ENCODE measurements at places on chromosomes 1 and 21.

DNA sequence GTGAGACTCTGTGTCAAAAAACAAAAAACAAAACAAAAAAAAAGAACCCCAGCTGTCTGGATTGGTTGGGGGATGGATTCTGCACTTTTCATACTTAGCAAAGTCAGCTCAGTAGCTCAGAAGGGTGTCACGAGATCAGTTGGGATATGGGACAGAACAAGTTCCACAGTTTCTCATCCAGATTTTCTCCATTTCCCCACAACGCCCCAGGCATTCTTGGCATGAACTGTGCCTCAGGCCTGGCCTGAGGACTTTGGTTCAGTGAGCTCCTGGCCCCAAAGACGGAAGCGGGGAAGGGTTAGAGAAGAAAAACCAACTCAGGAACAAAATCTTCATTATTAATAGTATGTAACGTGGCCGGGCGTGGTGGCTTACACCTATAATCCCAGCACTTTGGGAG, 1.9 kb downstream of the AKR7A2 start:
- no peak overlapping the region for H3K27ac ChIP-seq
- H3K4me1 ChIP-seq, result peaks cover 18% of the 10 kb centered on the region
- no peaks in the 10 kb centered on the region for H3K27me3 ChIP-seq
- no peak for DNase-seq
- H3K36me3 ChIP-seq, result peaks cover 30% of the 10 kb centered on the region

GRCh38 chr1:31479811-31480210, 66.8 kb downstream of the SERINC2 start:
- no peaks in the 10 kb centered on the region for H3K4me1 ChIP-seq
- no peaks in the 10 kb centered on the region for H3K36me3 ChIP-seq
- peaks cover 33% of the 10 kb centered on the region for H3K27me3 ChIP-seq
- no peak for DNase-seq
- H3K27ac ChIP-seq, result no peak overlapping the region

- peak overlapping the region; percentile 84 for H3K4me3 ChIP-seq
- DNase-seq, result no peak
- H3K27ac ChIP-seq, result peak overlapping the region; percentile 95
- peaks cover 15% of the 10 kb centered on the region for H3K4me1 ChIP-seq
Measured at GRCh38 chr1:36088265-36088576, 471 bp upstream of the ADPRS start.

DNA sequence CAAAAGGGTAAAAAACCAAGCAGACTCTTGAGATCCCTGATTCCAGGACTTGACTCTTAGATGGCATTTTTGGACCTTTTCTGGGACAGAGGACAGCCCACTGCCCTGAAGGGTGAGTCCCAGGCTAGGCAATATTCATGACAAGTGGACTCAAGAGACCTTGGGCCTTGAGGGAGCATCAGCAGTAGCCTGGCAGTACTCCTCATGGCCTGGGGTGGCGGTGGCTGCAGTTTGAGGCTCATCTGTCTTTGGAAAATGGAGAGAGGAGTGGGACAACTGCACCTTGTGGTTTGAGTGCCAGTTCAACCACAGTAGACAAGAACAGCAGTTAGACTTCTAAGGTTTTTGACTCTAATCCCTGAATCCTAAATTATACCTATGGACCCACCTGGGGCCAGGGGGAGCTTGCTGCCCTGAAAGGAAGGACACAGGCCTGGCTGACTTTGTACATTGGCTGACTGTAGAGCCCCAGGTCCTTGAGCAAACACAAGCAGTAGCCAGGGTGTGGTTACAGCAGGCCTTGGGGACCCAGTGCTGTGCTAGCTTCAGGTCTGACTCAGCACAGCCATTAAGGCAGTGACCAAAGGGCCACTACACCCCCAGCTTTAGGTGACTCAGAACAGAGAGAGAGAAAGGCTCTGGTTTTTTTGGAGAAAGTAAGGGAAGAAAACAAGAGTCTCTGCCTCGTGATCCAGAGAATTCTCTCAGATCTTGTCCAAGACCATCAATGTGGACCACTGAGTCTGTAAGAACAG, 1023.2 kb downstream of the KCNT2 start:
- H3K4me3 ChIP-seq, result no peak overlapping the region
- no peak overlapping the region for H3K27ac ChIP-seq
- H3K27me3 ChIP-seq, result no peaks in the 10 kb centered on the region
- H3K36me3 ChIP-seq, result no peaks in the 10 kb centered on the region

GRCh38 chr1:42165511-42166210, 1.1 kb upstream of the GUCA2A start:
- H3K27ac ChIP-seq, result no peak overlapping the region
- no peak for DNase-seq
- H3K36me3 ChIP-seq, result no peaks in the 10 kb centered on the region
- no peaks in the 10 kb centered on the region for H3K4me1 ChIP-seq

GRCh38 chr1:113835686-113836290, 23.5 kb upstream of the RSBN1 start:
- peaks cover 66% of the 10 kb centered on the region for H3K36me3 ChIP-seq
- peak; percentile 29 for DNase-seq
- no peaks in the 10 kb centered on the region for H3K27me3 ChIP-seq
- H3K27ac ChIP-seq, result no peak overlapping the region
- peaks cover 2% of the 10 kb centered on the region for H3K4me1 ChIP-seq
- no peak overlapping the region for H3K4me3 ChIP-seq

GRCh38 chr1:32255072-32256071, 4.3 kb downstream of the LCK start:
- no peak for DNase-seq
- H3K36me3 ChIP-seq, result peaks cover 75% of the 10 kb centered on the region
- H3K4me1 ChIP-seq, result peaks cover 61% of the 10 kb centered on the region
- H3K27ac ChIP-seq, result peak overlapping the region; percentile 97
- peak overlapping the region; percentile 88 for H3K4me3 ChIP-seq

DNA sequence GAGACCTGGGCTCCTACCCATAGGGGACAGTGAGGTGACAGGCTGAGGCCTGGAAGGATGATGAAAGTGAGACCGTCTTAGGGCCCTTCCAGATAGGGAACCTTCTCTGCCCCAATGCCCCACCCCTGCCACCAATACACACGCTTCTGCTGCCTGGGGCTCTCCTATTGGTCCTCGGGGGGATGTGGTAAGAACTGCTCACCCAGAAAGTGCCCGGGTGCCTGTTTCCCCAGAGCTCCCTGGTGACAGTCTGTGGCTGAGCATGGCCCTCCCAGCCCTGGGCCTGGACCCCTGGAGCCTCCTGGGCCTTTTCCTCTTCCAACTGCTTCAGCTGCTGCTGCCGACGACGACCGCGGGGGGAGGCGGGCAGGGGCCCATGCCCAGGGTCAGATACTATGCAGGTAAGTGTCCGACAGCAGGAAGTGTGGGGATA, 948 bp downstream of the SEMA4A start:
- peaks cover 13% of the 10 kb centered on the region for H3K27me3 ChIP-seq
- DNase-seq, result no peak
- H3K27ac ChIP-seq, result peak overlapping the region; percentile 93
- peaks cover 26% of the 10 kb centered on the region for H3K36me3 ChIP-seq
- H3K4me3 ChIP-seq, result peak overlapping the region; percentile 95
- peaks cover 41% of the 10 kb centered on the region for H3K4me1 ChIP-seq

- peak overlapping the region; percentile 96 for H3K4me3 ChIP-seq
- H3K4me1 ChIP-seq, result peaks cover 31% of the 10 kb centered on the region
- no peak for DNase-seq
- peak overlapping the region; percentile 98 for H3K27ac ChIP-seq
- no peaks in the 10 kb centered on the region for H3K36me3 ChIP-seq
Measured at GRCh38 chr1:43945674-43946235, 995 bp upstream of the IPO13 start.

DNA sequence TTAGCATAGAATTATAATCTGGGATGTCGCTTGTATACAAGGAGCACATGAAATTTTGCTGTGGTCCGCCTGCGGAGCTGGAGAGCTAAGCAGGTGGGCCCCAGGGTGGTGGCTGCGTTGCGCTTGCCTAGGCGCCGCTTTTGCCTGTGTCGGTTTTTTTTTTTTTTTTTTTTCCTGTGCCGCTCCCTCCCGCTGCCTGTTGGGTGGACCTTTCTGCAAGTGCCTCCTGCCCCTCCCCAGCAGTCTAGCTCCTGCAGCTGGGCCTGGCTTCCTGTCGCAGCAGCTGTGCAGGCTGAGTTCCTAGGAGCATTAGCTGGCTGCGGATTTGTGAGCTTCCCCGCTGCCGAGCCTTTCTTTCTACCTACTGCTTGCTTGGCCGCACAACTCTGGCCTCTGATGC, 20.6 kb downstream of the PYHIN1 start:
- no peaks in the 10 kb centered on the region for H3K27me3 ChIP-seq
- no peak overlapping the region for H3K4me3 ChIP-seq
- no peak overlapping the region for H3K27ac ChIP-seq

DNA sequence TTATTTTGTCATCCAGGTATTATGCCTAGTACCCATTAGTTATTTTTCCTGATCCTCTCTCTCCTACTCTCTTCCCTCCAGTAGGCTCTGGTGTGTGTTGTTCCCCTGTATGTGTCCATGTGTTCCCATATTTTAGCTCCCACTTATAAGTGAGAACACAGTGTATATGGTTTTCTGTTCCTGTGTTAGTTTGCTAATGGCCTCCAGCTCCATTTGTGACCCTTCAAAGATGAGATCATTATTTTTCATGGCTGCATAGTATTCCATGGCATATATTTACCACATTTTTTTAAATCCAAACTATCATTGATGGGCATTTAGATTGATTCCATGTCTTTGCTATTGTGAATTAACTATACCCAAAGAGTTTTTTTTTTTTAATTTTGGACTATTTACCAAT, 1675.7 kb upstream of the B3GALT2 start:
- H3K4me3 ChIP-seq, result no peak overlapping the region
- no peak for DNase-seq
- no peaks in the 10 kb centered on the region for H3K4me1 ChIP-seq
- no peak overlapping the region for H3K27ac ChIP-seq
- no peaks in the 10 kb centered on the region for H3K27me3 ChIP-seq
- no peaks in the 10 kb centered on the region for H3K36me3 ChIP-seq

- H3K4me1 ChIP-seq, result peaks cover 22% of the 10 kb centered on the region
- no peaks in the 10 kb centered on the region for H3K27me3 ChIP-seq
- no peak overlapping the region for H3K4me3 ChIP-seq
- H3K27ac ChIP-seq, result no peak overlapping the region
- H3K36me3 ChIP-seq, result peaks cover 14% of the 10 kb centered on the region
Measured at GRCh38 chr1:2072891-2073290, 22.7 kb downstream of the PRKCZ start.

- H3K4me3 ChIP-seq, result peak within 1 kb of the TSS; percentile 71
- peak; percentile 10 for DNase-seq
- no peak within 1 kb of the TSS for H3K27ac ChIP-seq
- H3K36me3 ChIP-seq, result peaks cover 3% of the 10 kb centered on the region
- H3K4me1 ChIP-seq, result peaks cover 10% of the 10 kb centered on the region
- H3K27me3 ChIP-seq, result peaks cover 47% of the 10 kb centered on the region
Measured at GRCh38 chr1:65309304-65310077, at the start of gene DNAJC6. Gene DNAJC6 (plus strand): TSS chr1:65309543. CDS start chr1:65309746, 203 bp downstream.

DNA sequence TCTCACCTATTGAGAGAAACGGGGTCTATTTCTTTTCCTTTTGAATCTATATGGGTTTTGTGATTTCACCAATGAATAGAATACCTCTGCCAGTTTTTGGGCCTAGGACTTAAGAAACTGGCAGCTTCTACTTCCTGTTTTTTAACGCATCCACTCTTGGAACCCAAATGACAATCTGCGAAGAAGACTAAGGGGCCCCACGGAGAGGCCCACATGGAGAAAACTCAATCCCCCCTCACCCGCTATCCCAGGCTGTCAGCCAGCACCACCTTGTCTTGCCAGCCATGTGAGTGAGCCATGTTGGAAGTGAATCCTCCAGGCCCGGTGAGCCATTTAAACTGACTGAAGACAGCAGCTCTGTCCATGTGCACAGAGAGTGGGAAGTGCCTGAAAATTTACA, 3.6 kb upstream of the HENMT1 start:
- H3K36me3 ChIP-seq, result peaks cover 18% of the 10 kb centered on the region
- H3K4me3 ChIP-seq, result no peak overlapping the region
- no peaks in the 10 kb centered on the region for H3K27me3 ChIP-seq
- peaks cover 27% of the 10 kb centered on the region for H3K4me1 ChIP-seq
- no peak for DNase-seq

DNA sequence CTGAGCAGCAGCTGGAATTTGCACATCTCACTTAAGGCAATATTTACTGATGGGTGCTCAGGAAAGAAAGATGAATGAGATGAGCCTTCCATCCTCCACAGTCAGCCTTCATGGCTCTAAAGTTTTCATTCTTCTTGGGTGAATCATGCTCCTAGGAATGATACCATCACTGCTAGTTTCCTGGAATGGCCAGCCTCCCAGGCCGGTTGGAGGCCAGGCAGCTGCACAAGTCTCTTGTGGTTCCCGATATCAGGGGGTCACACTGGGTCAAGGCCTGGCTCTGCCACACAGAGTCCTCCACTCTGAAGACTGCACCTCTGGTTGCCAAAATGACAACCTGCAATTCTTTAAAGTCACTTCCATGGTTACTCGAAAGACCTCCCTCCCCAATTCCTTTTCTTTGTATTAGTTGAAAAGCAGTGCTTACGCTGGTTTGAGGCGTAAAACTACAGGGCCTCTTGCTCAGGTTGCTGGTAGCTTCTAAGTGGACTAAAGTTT, 46.2 kb upstream of the PALMD start:
- no peak overlapping the region for H3K27ac ChIP-seq
- no peaks in the 10 kb centered on the region for H3K4me1 ChIP-seq
- no peak overlapping the region for H3K4me3 ChIP-seq
- DNase-seq, result no peak

GRCh38 chr1:202957733-202958543, at the start of gene ADIPOR1:
Gene ADIPOR1 (minus strand): TSS chr1:202958312. CDS start chr1:202951070, 7,242 bp downstream.
- H3K27ac ChIP-seq, result peak within 1 kb of the TSS; percentile 88
- peaks cover 18% of the 10 kb centered on the region for H3K4me1 ChIP-seq
- peaks cover 5% of the 10 kb centered on the region for H3K36me3 ChIP-seq
- DNase-seq, result peak; percentile 90

DNA sequence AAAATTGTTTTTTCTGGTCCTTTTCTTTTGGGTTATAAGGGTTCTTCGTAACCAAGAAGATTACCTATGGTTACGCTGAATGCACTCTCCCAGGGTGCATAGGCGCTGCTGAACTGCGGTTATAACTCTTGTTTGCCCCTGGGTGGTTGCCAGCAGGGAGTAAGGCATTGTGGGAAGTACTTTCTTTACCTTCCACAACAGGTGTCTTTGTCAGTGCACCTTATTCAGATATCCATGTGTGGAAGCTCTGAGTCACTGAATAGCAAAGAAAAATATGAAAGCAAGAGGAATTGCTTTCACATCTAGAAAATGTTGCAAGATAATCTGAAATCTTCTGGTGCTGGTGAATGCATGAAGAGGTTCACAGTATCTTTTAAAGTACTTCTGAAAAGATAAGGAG, 124.4 kb upstream of the CACYBP start:
- no peak overlapping the region for H3K27ac ChIP-seq
- no peaks in the 10 kb centered on the region for H3K27me3 ChIP-seq
- H3K36me3 ChIP-seq, result peaks cover 6% of the 10 kb centered on the region
- no peak overlapping the region for H3K4me3 ChIP-seq
- no peak for DNase-seq

DNA sequence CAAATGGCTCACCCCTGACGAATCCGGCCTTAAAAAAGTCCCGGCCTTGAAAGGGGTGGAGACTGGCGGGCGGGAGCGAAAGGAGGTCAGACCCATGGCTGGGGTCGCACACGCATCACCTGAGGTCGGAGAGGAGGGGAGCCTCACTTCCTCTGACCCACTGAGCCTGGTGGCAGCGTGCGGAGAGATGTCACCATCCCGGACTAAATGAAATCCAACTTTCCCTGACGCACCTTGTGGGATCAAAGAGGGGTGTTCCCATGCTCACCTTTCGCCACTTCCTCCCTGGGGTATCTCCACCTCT, 709 bp upstream of the SLC41A1 start:
- no peaks in the 10 kb centered on the region for H3K27me3 ChIP-seq
- H3K4me1 ChIP-seq, result peaks cover 42% of the 10 kb centered on the region
- peaks cover 20% of the 10 kb centered on the region for H3K36me3 ChIP-seq

- no peaks in the 10 kb centered on the region for H3K27me3 ChIP-seq
- DNase-seq, result no peak
- no peak overlapping the region for H3K27ac ChIP-seq
- no peak overlapping the region for H3K4me3 ChIP-seq
- H3K4me1 ChIP-seq, result no peaks in the 10 kb centered on the region
- H3K36me3 ChIP-seq, result no peaks in the 10 kb centered on the region
Measured at GRCh38 chr1:71492298-71493041, 411.6 kb upstream of the ZRANB2 start.

Data from effector memory CD8-positive, alpha-beta T cell (primary cell).